ENCODE measurements at places on chromosomes 7 and 10. TPM values are rescaled to one million over a fixed set of nuclear protein-coding genes. Genes with fewer than 3 reads are reported as not detected.

DNA sequence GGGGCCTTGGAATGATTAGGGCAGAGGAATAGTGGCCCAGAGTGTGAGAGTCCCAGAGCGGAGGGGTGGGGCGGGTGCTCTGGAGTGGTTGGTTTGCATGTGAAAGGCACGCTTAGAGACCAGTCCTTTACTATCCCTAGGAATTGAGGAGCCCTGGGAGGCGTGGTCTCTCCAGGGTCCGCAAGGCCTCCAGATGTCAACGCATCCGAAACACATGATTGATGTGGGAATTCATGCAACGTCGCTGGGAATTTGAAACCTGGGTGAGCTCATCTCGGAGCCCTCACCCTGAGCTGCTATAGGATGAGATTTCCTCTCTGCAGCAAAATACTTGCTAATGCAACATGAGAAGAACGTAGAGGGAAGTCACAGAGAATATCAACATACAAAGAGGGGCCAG is 51.2 kb downstream of the NPTX2 start:
- no peak for DNase-seq

The ADD3 gene
- 212 TPM for total RNA-seq

- no peak for DNase-seq
Measured at GRCh38 chr10:69513617-69514016, 59.6 kb downstream of the NEUROG3 start.

The ICA1 gene
- not detected for total RNA-seq

DNA sequence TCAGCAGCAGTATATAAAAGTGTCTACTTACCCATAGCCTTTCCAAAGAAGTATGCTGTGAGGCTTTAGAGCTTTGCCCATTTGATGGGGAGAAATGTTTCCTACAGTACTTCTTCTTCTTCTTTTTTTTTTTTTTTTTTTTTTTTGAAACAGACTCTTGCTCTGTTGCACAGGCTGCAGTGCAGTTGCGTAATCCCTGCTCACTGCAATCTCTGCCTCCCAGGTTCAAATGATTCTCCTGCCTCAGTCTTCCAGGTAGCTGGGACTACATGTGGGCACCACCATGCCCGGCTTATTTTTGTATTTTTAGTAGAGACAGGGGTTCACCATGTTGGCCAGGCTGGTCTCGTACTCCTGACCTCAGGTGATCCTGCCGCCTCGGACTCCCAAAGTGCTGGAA is 101.7 kb upstream of the TMEM26 start:
- DNase-seq, result no peak

The TMEM176B gene
- total RNA-seq, result not detected

- no peak for DNase-seq
Measured at GRCh38 chr10:58384095-58384494, 1.1 kb upstream of the TFAM start.

DNA sequence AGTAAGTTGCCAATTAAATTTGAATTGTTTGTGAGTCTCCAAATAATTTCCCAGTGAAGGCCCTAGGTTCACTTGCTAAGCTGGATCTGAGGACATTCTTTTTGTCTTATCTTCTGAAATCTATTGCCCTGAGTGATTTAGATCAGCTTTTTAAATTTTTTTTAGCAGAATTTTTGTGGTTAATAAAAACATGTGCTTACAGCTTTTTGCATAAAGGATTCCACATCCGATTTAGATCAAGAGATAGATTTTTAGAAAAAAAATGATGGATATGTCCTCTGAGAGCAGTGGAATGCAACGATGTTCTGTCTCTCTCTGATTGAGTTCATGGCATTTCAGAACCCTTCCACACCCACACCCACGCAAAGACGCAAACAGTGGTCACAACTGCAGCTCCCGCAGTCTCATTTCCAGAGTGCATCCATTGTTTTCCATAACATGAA is 358.8 kb downstream of the SUGCT start:
- no peak for DNase-seq

GRCh38 chr7:80133361-80134114 is 1.1 kb upstream of the GNAI1 start:
- DNase-seq, result peak; percentile 50

DNA sequence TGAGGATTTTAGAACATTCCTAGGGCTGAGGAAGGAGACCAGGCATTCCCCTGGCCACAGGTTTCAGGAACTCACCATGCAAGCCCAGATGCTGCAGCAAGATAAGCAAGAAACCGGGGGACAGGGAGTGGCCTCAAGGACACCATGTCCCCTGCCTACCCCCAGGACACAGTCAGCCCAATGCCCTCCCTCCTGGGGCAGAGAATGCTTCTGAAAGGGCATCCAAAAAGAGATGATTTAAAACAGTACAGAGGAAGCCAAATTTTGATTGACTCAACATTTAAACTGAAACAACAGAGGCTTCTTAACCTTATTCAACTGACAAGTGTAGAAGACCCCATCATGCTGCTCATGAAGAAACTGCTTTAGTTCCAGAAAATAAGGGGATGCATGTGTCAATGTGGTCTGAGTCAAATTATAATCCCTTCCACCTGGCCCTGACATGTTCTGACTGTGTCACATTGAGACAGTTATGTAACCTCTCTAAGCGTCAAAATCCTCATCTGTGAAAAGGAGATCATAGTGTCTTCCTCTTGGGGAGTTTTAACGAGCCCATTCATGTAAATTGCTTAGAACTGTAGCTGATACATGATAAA is 60.0 kb downstream of the ICA1 start:
- DNase-seq, result no peak

GRCh38 chr10:60760711-60761210 is 17.5 kb upstream of the CDK1 start:
- no peak for DNase-seq

- DNase-seq, result no peak
Measured at GRCh38 chr7:102908676-102909075, 4.1 kb upstream of the LRRC17 start.

DNA sequence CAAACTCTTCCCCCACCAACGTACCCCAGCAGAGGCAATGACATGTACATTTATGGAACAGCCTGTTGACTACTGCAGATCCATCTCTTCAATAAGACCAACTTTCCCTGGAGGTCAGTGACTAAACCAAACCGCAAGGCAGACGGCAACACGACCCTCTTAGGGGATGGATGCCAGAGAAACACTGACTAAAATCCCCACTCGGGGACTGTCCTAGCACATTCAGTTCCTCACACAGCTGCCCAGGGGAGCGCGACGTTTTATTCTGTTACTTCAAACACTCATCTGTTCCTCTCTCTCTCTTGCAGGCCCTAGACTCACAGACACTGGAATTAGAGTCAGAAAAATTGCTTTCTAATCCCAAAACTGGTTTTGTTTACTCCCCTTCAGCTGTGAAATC is 146.5 kb upstream of the PRSS1 start:
- DNase-seq, result no peak

The UPK3B gene
- total RNA-seq, result not detected

GRCh38 chr10:31583293-31583692 is 264.3 kb downstream of the ZEB1 start:
- no peak for DNase-seq

The FAM131B gene
- 3.4 TPM for total RNA-seq

GRCh38 chr7:80002865-80003264 is 131.8 kb upstream of the GNAI1 start:
- DNase-seq, result peak; percentile 38

The TRIP6 gene
- 39.2 TPM for total RNA-seq

DNA sequence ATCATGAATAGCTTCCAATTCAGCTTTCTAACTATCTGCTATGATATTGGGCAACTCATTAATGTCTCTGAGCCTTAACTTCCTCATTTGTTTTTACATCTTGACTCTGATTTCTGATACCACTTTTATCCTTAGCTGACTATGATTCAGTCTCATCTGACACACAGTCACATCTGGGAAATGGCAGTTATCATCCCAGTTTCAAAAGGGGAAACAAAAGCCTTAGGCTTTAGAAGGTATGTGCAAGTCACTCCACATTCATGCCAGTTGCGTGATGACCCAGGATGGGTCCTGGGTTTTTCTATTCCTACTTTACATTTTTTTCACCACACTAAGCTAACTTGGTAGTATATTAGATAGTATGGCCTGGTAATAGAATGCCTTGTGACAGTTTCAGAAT is 12.7 kb downstream of the SCIN start:
- DNase-seq, result no peak

The NPC1L1 gene
- total RNA-seq, result not detected

The PRR15 gene
- total RNA-seq, result not detected

The TRIM73 gene
- total RNA-seq, result 0.18 TPM

The FAM237B gene
- total RNA-seq, result not detected

The SPDYE8 gene
- not detected for total RNA-seq

The KNDC1 gene
- total RNA-seq, result 0.56 TPM

GRCh38 chr10:80253266-80253962 is 36.0 kb downstream of the MAT1A start:
- DNase-seq, result no peak

The AMPH gene
- total RNA-seq, result 3.9 TPM

The MRC1 gene
- total RNA-seq, result not detected

The SEMA3E gene
- 1.1 TPM for total RNA-seq

DNA sequence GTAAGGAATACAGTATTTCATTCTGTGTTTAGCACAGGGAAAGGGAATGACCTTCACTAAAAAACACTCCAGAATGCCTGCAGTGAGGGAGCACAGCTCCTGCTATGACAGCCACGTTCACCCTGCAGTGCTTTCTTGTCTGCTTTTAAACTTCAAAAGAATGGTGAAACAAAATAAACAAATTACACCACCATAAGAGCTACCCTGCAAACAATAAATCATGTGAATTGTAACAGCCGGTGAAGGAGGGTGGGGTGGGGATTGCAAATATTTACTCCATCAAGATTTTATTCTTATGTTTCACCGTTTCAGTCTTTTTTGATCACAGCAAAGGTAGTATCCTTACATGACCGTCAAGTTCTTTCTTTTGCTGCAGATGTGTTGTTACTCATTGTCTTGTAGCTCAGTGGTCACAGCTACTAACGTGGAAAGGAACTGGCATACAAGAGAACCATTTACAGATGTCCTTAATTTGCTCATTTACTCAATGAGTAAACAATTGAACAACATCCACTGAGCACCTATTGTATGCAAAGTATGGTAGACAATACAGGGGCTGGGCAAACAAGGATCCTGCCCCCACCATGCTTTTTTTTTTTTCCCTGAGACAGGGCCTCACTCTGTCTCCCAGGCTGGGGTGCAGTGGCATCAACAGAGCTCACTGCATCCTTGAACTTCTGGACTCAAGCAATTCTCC is 4.1 kb upstream of the CHN2 start:
- DNase-seq, result no peak

- DNase-seq, result no peak
Measured at GRCh38 chr7:14673202-14673601, 229.3 kb downstream of the DGKB start.

The EIF3A gene
- total RNA-seq, result 156 TPM

- DNase-seq, result no peak
Measured at GRCh38 chr7:131722371-131722770, 165.9 kb upstream of the PODXL start.

DNA sequence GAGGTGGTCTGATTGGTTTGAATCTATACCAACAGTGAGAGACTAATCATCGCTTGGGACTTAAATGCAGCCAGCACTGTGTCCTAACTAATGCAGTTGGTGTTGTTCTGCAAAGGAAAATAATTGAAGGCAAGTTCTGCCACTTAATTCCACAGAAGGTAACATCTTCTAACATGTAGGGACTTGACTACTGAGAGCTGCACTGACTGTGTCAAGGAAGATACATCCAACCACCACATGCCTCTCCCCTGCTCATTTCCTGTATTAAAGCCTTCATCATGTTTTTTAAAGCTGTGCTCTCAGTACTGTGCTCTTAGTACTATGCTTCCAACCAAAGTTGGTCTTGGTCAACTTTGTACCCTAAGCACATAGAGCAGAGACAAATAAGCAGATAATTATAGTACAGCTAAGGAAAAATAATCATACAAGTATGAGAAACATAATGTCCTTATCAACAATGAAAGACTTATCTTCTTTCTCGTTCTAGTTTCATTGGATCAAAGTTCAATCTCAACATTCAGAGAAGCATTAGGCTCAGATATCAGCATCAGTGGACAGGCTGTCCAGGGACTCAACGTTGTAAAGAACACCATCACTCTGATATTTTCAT is 2.8 kb upstream of the CYP3A4 start:
- no peak for DNase-seq

DNA sequence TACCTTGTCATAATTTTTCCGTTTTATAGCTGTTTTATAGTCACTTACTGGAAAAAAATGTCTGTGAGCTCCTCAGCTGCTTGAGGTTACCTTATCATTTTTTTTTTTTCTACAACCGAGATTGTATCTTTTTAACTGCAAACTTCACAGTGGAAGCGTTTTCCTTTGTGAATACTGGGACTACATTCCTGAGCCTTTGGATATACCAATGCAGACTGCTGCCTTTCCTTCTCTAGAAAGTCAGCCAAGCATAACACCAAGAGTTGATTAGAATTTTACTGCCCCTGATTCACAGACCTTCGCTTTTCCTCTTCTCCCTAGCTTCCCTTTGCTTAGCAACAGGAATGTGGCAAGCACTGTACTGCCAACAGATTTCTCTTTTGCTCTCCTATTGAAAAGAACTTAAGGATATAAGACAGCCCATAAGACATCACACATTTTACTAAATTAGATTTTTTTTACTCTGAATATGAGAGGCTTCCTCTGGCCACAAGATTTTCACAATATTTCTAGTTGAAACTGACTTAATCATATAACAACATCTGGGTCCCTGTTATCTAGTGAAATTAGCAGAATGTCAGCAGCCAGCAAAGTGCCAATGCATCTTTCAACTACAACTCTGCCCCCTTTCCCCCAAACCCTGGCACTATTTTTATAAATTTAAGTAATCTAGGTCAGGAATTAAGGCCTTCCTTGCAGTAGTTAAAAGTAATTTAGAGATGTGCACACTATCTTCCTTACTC is 170.6 kb downstream of the PRKG1 start:
- DNase-seq, result peak; percentile 83

DNA sequence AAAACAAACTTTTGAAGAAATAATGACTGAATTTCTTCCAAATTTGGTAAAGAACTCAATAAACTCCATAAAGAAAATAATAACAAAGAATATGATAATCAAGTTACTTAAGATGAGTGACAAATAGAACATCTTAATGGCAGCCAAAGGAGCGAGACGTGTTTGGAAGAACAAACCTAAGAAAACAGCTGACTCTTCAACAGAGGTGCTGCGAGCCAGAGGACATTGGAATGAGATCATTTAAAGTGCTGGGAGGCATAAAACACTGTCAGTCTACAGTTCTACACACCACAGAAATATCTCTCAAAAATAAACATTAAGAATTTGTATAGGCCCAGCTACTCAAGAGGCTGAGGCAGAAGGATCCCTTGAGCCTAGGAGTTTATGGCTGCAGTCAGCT is 443.5 kb downstream of the PAXIP1 start:
- DNase-seq, result no peak

GRCh38 chr7:21967598-21968003 is 21.9 kb upstream of the CDCA7L start:
- DNase-seq, result no peak

GRCh38 chr7:109956916-109957315 is 1134.0 kb upstream of the LRRN3 start:
- no peak for DNase-seq

The HMX2 gene
- not detected for total RNA-seq

DNA sequence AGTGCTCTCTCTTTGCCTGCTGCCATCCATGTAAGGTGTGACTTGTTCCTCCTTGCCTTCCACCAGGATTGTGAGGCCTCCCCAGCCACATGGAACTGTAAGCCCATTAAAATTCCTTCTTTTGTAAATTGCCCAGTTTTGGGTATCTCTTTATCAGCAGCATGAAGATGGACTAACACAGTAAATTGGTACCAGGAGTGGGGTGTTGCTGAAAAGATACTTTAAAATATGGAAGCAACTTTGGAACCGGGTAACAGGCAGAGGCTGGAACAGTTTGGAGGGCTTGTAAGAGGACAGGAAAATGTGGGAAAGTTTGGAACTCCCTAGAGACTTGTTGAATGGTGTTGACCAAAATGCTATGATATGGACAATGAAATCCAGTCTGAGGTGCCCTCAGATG is 63.8 kb upstream of the PPP1R9A start:
- no peak for DNase-seq

Data from IMR-90 (cell line).